Stimulated activated CD4-positive, alpha-beta T cell treated with anti-CD3 and anti-CD28 coated beads, Interleukin-12 subunit alpha, Interleukin-12 subunit beta, amount 100 ng/mL, for 4 hours (primary cell): ENCODE measurements at places on chromosomes 3 and 15.

DNA sequence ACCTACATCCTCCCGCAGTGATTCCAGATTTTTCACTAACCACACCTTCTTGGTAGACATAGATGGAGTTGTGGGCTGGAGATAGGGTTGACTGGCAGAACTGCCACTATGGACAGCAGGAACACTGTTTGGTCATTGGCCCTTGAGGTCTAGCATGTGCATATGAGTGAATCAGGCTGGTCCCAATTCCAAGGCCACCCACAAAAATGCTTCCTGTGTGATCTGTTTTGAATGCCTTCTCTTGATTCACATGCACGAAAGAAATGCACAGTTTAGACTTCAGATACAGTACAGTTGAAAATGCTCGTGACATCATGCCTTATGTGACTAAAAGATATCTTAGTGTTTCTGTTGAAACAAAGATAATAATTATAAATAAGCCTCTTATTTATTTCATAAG, 285.8 kb upstream of the SEMA6D start:
- no peak for DNase-seq

DNA sequence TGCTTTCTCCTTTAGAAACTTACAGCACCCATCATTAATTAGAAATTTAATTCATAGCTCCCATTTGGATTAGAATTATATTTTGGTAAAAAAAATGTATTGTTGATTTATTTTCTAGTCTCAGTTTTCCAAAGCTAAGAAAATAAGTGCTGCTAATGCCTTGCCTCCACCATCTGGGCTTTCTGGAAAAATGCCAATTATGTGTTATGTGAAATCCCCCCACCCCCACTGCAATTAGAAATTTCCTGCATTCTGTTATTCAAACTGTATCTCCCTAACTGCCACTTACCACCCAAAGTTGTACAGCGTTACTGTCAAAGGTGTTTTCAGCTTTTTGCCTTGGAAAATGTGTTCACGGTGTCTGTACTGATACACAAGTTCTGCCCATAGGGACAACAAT, 617.2 kb upstream of the UBE2E2 start:
- no peak for DNase-seq

DNA sequence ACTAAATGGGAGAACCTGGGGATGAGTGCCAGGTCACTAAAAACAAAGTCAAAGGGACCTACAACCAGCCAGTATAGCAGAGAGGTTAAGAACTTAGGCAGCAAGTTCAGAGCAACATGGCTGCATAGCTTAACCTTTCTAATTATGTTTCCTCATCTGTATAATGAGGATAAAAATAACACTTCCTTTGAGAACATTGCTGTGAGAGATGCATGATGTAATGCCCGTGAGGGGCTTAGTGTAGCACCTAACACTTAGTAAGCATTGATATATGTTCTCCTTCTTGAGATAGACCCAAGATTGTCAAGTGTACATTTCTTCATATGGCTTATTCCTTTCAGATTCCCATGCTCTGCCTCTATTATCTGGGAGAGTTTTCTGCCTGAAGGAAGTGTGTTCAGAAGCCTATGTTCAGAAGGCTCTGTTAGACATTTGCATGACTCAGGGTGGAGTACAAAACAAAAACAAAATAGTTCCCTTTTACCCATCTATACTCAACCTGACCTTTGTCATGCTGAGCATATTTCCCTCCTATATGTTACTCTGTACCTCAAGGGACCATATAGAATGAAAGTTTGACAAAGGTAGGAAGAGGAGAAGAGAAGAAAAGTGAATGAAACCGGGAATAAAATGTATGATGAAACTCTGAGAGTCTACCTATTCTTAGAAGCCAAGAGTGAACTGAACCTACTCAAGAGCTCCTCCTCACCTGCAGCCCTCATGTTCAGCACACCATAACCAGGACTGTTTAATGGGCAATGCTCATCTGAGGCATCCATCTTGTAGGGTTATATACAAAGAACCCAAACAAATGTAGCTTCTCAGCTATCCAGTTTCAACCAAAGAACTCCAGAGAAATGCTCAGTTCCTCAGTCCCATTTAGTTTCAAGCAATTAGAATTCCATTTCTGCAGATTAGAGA, 70.7 kb upstream of the KCNMB2 start:
- no peak for DNase-seq

- DNase-seq: no peak
Observed at GRCh38 chr15:40590667-40591050, 3.4 kb upstream of the KNL1 start.

- DNase-seq: no peak
Observed at GRCh38 chr15:101138913-101139880, 112.7 kb downstream of the CHSY1 start.
